ENCODE measurements at places on chromosomes 3 and 15. TPM values are rescaled to one million over a fixed set of nuclear protein-coding genes. Genes with fewer than 3 reads are reported as not detected.

Gene ALDH1L1
- total RNA-seq: not detected

Gene SLC2A2
- not detected for total RNA-seq

Gene SPESP1
- total RNA-seq: 7.8 TPM

Gene WDR49
- 1.0 TPM for total RNA-seq

Gene SUCLG2
- total RNA-seq: 70.1 TPM

Gene ITPKA
- total RNA-seq: 5.5 TPM

Gene GASK1A
- 4.5 TPM for total RNA-seq

Gene THOC7
- 70.7 TPM for total RNA-seq

Gene GP9
- not detected for total RNA-seq

Gene PLCH1
- total RNA-seq: 0.17 TPM

Gene SLCO2A1
- not detected for total RNA-seq

Gene CFAP100
- total RNA-seq: not detected

Gene PLAAT1
- total RNA-seq: not detected

Gene HAUS2
- 23.8 TPM for total RNA-seq

Gene PCLAF
- 66.8 TPM for total RNA-seq

Gene MME
- total RNA-seq: 422 TPM

Gene IL5RA
- total RNA-seq: not detected

Gene WHAMM
- total RNA-seq: 4.1 TPM

Gene CCRL2
- total RNA-seq: 0.29 TPM

Gene PLOD2
- 66.2 TPM for total RNA-seq

Gene NXPE3
- total RNA-seq: 26.3 TPM

Gene CADPS
- 3.8 TPM for total RNA-seq

Gene GPR62
- under 0.01 TPM for total RNA-seq

Gene AHSG
- not detected for total RNA-seq

Gene BUB1B
- total RNA-seq: 33.3 TPM

Gene ANKUB1
- total RNA-seq: not detected

Gene LPCAT4
- total RNA-seq: 12.8 TPM

Gene IFT57
- total RNA-seq: 94.8 TPM

Gene ROPN1
- not detected for total RNA-seq

Gene FEZF2
- total RNA-seq: not detected

Gene GABRB3
- total RNA-seq: 1.8 TPM
